T-helper 1 cell (primary cell): ENCODE measurements at places on chromosomes 6 and 20.

GRCh38 chr20:24638591-24639548 lies 169.4 kb downstream of the SYNDIG1 start:
- DNase-seq: no peak

GRCh38 chr6:36436466-36436865 lies 6.2 kb downstream of the PXT1 start:
- DNase-seq: peak; percentile 8

GRCh38 chr6:167470836-167471547 lies 146.1 kb downstream of the TTLL2 start:
- no peak for DNase-seq

DNA sequence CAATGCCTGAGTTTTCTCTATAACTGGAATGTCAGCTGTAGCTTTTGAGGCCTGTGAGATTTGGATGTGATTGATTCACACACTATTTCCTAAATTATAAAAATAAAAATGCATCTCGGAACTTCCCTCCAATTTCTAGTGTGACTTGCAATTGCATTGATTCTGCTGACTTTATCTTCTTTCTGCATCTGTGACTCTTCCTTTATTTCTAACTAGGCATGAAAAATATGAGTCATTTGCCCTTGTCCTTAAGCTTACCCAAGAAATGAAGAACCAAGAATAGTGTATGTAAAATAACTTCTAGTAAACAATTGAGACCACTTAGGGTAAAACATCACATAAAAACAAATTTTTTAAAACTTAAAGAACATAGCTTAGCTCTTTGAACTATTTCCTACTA lies 12.9 kb downstream of the OR2J2 start:
- DNase-seq: no peak

DNA sequence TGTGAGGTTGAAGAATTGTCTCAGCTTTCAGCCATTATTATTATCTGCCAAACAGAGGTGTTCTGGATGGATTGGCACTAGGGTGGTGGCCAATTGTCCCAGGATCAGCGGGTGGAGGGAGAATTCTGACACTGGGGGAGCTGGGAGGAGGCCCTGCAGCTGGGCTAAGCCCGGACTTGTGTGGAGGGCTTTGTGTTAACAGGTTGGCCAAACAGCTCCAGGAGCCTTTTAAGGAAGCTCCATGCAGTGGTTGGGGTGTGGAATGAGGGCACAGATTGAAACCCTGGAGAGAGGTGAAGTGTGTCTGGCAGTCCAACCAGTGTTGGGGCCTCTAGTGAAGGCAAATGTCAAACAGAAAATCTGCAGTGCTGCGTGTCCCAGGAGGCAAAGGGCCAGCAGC lies 135.8 kb downstream of the IMPG1 start:
- no peak for DNase-seq

DNA sequence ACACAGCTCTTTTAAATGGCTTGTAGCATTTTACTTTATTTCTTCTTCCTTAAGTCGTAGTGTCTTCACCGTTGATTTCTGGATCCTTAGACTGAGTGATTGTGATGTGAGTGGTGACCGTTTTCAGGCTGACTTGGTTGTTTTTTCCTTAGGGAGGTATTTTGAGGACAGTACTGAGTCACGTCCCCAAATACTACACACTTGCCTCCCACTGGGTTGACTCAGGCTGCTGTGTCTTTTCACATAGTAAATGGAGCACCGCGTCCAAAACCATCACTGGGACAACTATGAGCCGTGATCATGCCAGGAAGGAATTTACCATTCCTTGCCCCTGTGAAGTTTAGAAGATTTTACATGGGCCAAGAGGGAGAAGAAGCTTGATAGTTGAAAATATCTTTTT lies 174.1 kb downstream of the FARS2 start:
- DNase-seq: no peak

GRCh38 chr6:30319146-30319835 lies 7.4 kb upstream of the TRIM39 start:
- DNase-seq: no peak
